Cortex of kidney (tissue), 1 donor: ENCODE measurements at places on chromosomes 11 and 22.

GRCh38 chr11:32892355-32893092 lies at the start of gene QSER1:
TSS of gene QSER1 (plus strand) at chr11:32892811. CDS start at chr11:32893126, 315 bp downstream.
- no peak for DNase-seq

DNA sequence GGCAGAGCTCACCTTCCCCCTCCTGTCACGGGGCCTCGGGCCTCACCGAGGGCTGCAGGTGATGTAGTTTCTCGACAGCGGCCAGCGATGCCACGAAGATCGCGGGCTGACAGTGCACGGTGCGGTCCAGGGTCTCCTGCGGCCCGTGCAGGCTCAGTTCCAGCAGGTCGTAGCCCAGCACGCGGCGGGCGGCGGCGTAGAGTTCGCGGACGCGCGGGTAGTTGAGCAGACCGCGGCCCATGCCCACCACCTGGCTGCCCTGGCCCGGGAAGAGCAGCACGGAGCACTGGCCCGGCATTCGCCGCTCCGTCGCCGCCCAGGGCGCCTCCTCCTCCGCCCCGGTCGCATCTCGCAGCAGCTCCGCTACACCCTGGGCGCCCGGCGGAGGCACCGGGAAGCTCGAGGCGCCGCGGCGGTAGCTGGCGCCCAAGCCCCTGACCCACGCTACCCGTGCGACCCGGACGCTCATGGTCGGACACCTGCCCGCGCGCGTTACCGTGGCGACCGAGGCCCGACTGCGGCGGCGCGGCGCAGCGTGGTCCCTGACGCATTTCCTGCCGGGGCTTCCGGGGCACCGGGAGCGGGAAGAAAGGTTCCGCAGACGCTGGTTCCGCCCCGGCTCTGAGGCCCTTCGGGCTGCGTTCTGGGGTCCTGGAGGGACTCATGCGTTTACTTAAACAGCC lies at the start of gene MCAT:
Gene MCAT, minus strand, starts transcription at position 519 of the 683 bp plus-strand sequence. Its CDS starts 50 bp downstream, at position 469.
- DNase-seq: no peak

- DNase-seq: no peak
These were observed 8.9 kb upstream of the FXYD2 start for GRCh38 chr11:117833401-117833891.

- no peak for DNase-seq
These were observed 177.4 kb upstream of the NECTIN1 start for GRCh38 chr11:119906376-119906775.

DNA sequence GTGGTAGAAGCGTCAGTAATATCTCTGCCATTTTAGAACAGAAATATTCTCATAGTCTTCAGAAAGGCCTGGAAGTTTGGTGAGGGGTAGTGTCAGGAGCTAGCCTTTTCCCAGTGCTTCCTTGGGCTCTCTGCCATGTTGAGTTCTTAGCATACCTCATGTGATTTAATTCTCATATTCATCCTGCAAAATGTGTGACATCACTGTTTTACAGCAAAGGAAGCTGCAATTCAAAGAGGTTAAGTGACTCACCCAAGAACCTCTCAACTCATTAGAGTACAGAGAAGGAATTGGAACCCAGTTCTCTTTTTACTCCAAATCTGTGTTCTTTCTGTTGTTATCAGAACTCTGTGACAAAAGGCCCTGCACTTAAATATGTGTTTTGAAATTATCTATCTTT lies 72.1 kb downstream of the RNF169 start:
- no peak for DNase-seq

DNA sequence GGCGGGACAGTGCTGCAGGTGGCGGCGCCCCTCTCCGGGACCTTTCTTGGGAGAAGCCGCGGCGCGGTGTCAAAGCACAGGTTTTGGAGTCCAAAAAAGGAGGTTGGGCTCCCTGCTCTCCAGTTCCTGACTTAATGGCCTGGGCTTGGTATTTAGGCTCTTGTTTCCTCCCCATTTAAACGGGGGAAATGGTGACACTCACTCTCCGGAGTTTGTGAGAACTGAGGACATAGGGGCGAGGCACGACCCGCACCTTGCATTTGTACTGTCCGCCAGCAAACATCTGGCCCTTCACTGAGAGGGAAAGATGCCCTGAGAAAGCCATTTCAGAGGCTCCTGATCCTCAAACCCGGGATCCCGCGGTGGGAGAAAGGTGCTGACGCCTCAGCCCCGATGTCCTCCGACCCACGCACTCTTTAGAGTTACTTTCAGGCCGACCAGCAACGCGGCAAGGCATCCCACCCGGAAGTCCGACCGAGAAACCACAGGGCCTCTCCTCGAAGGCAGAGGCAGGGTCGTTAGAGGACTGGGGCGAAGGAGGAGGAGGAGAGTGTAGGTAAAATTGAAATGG lies 2.9 kb upstream of the WDR74 start:
- DNase-seq: no peak

- no peak for DNase-seq
These were observed 369.8 kb upstream of the CCDC90B start for GRCh38 chr11:83655976-83656375.

GRCh38 chr11:78138694-78139421 lies 568 bp downstream of the ALG8 start:
- no peak for DNase-seq

DNA sequence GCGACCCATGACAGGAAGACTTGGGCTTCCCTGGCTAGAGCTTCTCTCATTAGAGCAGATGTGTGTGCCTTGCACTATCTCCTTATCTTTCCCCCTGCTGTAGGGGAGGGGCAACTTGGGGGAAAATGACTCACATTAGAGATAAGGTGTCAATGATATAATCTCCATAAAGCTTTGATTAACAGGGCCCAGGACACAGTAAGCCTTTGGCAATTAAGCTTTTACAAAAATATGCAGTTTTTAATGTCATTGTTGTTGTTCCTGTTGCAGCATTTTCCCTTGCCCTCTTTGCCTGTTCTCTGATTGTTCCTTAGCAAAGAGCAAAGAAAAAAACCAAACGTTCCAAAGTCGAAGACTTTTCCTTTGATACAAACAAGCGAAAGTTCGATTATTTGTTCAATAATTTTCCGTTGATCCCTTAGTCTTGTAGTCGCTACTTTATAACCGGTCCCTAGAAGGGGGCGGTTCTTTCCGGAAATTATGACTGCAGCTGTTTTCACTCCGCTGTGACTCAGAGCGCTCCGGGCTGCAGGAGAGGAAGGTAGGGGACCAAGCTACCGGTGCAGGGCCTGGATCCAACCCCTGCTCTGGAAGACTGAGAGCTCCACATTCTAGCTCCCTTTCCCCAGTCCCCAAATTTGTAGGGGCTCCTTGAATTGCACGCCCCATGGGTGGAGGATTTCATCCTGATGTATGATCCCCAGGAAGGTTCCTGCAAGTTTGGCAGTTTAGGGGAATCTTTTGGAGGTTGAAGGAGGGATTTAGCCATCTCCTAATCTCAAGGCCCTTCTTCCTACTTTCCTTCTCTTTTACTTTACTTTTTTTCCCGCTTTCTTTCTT lies at the start of gene VWA5A:
Gene VWA5A, plus strand, starts transcription at position 509 of the 840 bp plus-strand sequence. CDS start 2,062 bp downstream, outside the sequence.
- no peak for DNase-seq

DNA sequence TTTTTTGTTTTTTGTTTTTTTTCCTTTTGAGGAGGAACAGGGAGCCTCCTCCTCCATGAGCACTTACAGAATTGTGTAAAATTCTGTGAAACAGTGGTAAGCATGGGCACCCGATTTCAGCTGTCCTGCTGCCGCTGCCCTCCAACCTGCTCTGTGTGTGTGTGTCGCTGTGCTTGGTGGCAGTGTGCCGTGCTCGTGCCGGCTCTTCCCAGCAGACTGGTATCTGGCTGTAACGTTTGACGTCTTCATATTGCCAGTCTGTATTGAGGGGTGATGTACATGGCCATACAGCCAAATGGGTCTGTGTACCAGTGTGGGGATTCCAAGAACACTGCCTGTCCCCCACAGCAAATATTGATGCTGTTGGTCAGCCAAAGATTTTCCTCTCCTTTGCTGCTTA lies 97.1 kb downstream of the CWC15 start:
- DNase-seq: no peak

- no peak for DNase-seq
These were observed 541.9 kb upstream of the ANO5 start for GRCh38 chr11:21650961-21651360.

GRCh38 chr11:65870307-65870658 lies 2.3 kb downstream of the EFEMP2 start:
- no peak for DNase-seq

GRCh38 chr11:15493921-15494620 lies 379.3 kb downstream of the INSC start:
- no peak for DNase-seq

DNA sequence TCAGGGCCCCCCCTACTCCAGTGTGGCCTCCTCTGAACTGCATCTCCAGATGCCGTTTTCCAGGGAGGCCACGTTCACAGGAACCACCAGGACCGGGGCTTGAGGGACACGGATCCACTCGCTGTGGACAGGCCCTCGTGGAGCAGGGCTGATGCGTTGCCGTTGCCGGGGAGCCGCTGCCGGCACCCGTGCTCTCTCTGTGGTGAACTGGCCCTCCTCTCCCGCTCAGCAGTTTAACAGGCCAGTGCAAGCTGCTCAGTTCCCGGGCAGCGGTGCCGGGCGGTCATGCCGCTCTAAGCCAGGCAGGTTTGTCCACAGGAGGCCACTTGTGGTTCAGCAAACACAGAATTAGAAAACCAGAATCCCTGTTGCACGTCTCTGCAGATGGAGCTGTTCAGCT lies 301.6 kb downstream of the TBC1D22A start:
- no peak for DNase-seq

GRCh38 chr11:112163875-112164685 lies at the start of gene IL18:
TSS of gene IL18 (minus strand) at chr11:112164094. CDS start at chr11:112155053, 9,041 bp downstream.
- no peak for DNase-seq

GRCh38 chr22:45163451-45164269 lies at the start of gene NUP50:
TSS of gene NUP50 (plus strand) at chr22:45163925. CDS start at chr22:45168178, 4,253 bp downstream.
- peak; percentile 44 for DNase-seq

GRCh38 chr22:50082961-50083461 lies 2.2 kb downstream of the MLC1 start:
- no peak for DNase-seq

- no peak for DNase-seq
These were observed 75.3 kb downstream of the FBLN1 start for GRCh38 chr22:45577746-45578523.

- DNase-seq: no peak
These were observed 60.5 kb downstream of the CEP164 start for GRCh38 chr11:117387992-117388755.

DNA sequence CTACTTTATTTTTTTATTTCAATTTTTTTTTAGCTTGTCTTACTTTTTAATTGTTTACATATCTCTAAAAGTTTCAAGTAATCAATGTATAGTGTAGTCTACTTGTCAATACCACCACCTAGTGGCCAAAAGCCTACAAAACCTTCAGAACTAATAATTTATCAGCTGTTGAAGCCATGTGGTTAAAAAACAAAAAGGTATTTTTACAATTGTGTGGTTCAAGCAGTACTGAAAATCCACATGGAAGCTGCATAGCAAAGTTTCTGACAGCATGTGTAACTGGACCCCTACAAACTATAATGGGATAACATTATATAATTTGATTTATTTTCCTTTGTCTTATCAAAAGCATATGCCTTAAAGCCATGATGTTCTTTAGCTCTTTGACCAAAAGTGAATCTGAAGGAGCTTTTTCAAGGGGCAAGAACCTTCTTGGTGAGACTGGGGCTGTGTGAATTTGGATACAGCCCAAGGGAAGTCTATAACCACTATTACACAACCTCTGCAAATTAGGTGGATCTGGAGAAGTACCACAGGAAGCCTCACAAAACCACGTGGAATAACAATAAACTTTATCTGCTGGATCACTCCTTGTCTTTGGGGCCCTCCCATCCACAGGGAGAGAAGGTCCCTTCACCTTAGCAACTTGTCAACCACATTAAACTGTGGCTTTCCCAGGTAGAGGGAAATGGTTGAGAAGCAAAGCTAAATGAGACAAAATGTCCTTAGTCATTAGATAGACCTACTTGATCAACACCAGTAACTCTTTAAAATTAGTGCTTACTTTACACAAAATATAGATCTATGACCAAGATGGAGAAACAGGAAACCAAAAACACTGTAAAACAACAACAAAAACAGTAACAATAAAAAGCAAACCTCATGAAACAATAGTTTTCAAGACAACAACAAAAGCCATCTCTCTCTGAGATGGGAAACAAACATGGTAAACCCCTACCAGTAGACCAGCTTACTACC lies 9.9 kb downstream of the NARS2 start:
- no peak for DNase-seq

DNA sequence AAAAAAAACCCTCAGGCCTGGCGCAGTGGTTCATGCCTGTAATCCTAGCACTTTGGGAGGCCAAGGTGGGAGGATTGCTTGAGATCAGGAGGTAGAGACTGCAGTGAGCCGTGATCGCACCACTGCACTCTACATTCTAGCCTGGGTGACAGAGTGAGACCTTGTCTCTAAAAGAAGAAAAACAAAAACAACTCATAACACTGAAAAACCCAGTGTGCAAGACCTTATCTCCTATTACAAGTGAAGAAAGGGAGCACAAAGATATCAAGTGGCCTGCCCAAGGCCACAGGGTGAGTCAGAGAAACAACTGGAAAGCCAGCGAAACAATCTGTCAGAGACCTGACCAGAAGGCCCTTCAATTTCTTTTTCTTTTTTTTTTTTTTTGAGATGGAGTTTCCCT lies 2.5 kb downstream of the TXN2 start:
- DNase-seq: no peak

DNA sequence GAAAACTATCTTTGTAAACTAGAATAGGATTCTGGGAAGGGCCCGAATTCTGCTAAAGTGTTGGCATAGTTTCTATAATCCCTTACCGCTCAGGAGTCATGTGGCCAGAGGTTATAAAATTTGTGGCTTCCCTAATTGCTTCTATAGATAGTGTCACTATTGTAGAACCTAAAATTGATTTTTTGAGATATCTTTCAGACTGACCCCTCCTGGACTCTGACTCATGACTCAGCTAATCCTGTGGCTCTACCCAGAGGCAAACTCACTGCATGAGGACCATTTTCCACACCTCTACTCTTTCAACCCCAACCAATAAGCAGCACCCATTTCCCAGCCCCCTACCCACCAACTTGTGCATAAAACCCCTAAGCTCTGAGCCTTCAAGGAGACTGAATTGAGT lies 61.8 kb upstream of the PRSS23 start:
- no peak for DNase-seq

- DNase-seq: no peak
These were observed 5.0 kb upstream of the PLEKHA7 start for GRCh38 chr11:17019232-17019631.

DNA sequence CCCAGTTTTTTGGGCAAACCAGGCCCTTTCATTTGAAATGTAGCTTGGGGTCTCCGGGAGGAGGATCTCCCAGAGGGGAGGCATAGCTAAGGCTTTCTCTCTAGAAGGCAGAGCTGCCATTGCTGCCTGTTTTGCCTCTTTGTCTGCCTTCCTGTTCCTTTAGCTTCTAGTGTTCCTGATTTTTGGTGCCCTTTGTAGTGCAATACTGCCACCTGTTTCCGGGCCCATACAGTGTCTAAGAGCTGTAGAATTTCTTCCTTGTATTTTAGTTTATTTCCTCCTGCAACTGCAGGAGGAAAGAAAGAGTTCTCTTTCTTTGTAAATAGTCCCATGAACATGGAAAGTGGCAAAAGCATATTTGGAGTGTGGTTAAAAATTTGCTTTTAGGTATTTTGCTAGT lies 19.3 kb upstream of the GLYATL1 start:
- no peak for DNase-seq

GRCh38 chr11:62771144-62772021 lies at the start of gene TAF6L:
TSS of gene TAF6L (plus strand) at chr11:62771396. CDS start at chr11:62775784, 4,388 bp downstream.
- no peak for DNase-seq

GRCh38 chr11:17400048-17400775 lies 11.8 kb upstream of the KCNJ11 start:
- DNase-seq: no peak

- no peak for DNase-seq
These were observed 27.5 kb downstream of the ARVCF start for GRCh38 chr22:19988965-19989724.
